ENCODE measurements at places on chromosomes 4 and X.

DNA sequence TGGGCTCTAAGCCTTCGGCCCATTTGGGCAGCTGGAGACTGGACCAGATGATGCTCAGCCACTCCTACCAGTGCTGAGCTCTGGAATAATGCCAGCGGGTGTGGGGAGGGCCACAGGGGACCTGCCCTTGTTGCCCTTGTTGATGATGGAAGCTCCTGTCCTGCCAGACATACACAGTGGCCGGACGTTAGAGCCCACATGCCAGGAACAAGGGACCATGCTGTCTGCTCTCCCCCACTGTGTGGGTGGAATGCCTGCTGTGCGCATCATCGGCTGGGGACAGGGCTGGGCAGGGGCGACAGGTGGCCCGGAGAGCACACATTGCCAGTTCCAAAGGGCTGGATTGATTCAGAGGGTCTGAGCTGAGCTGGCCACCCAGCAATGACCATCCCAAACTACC, 2.0 kb downstream of the ABLIM2 start:
- DNase-seq: no peak

- no peak for DNase-seq
These were observed 6.1 kb downstream of the UBQLN2 start for GRCh38 chrX:56569378-56570057.

- DNase-seq: no peak
These were observed 13.3 kb downstream of the VEGFC start for GRCh38 chr4:176779421-176779820.

GRCh38 chr4:71171592-71171991, 167.2 kb upstream of the SLC4A4 start:
- no peak for DNase-seq

GRCh38 chrX:110050386-110050785, 47.5 kb downstream of the TMEM164 start:
- no peak for DNase-seq

GRCh38 chr4:89101256-89102161, 9.8 kb upstream of the TIGD2 start:
- DNase-seq: no peak

DNA sequence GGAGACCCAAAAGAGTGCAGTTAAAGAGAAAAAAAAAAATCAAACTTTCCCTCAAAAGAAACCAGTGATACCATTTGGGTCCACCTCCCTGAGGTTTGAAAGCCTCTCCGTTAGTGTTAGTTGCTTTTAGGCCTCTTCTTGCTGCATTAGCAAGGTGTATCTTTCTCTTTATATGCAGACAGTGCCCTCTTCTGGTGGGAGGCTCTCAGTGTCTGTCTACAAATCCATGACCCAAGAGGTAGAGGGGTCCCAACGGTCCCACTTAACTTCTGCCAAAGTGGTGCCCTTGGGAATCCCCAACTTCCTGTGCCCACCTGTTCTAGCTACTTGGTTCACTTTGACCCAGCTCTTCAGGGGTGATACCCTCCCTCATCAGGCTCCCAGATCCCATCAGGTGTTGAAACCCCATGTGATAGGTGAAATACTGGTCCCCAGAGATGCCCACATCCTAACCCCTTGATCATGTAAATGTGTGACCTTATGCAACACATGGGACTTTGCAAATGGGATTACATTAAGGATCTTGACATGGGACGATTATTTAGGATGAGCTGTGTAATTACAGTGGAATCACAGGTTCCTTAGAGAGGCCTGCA, 63.7 kb upstream of the CD99 start:
- peak; percentile 46 for DNase-seq

GRCh38 chr4:72243641-72244040, 211.8 kb downstream of the NPFFR2 start:
- DNase-seq: no peak

GRCh38 chr4:78784236-78784865, 8.2 kb downstream of the BMP2K start:
- DNase-seq: peak; percentile 53

GRCh38 chr4:22462688-22463087, 53.2 kb downstream of the ADGRA3 start:
- no peak for DNase-seq

DNA sequence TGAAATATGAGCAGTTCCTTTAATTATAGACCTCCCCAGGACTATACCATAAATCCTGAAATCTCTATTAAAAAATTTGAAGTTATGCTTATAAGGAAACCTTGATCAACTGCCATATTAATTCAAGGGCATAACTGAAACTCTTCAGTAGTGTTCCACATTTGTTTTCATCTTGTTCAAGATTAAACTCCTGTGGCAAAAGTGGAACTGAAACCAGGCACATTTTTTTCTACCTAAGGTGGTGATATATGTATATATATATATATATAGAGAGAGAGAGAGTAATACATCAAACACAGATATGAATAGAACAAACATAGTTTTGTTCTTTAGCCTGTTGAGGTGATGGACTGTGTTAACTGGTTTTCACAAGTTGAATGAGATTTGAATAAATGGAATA, 287.9 kb downstream of the DACH2 start:
- no peak for DNase-seq

DNA sequence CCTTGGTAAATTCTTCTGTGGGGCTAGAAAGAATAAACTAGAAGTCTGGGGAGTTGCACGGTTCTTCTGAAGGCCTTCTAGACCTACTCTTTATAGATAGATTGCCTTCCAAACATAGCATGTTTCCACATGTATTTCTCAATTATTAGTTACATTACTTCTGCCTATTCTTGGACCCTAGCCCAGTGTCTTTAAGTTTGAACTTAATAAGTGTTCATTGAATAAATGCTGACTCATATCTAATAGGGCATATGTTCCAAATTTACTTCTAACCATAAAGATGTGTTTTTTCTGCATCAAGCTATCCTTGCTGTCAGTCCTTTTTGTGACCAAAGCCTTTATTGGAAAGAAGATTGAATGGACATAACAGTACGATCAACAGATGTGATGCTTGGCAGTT, 503.6 kb upstream of the ZFP42 start:
- no peak for DNase-seq

DNA sequence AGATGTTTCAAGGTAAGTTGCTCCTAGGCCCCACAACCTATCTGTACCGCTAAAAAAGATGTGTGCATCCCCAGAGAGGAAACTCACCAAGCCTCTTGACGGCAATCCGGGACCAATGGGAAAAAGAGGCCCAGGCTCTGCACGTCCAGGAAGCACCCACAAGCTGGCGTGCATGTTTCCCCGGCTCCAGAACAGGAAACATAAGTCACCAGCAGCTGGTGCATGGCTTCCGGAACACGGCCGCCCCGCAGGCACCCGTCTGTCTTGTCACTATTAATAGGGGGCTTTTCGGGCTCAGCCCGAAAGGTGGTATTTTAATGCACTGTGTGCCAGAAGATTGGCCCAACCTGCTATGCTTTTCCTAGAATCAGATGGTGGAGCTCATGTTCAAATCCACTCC, 22.2 kb downstream of the CRMP1 start:
- DNase-seq: no peak

- no peak for DNase-seq
These were observed 79.6 kb upstream of the C1QTNF7 start for GRCh38 chr4:15348236-15348635.

- DNase-seq: no peak
These were observed 114.0 kb downstream of the ENOX2 start for GRCh38 chrX:130788786-130789581.

DNA sequence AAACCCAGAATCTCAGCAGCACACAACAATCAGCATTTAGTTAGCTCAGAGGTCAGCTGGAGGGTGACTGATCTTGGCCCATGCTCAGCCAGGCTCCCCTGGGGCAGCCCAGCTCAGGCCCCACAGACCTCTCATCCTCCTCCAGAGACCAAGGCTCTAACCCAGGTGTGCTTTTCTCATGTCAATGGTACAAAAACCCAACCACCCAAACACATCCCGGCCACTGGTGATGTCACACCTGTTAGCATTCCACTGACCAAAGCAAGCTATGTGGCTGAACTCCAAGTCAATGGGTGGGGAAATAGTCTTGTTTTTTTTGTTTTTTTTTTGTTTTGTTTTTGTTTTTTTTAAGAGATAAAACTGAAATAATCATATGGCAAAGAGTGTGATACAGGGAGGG, 77.5 kb downstream of the CYTL1 start:
- no peak for DNase-seq

GRCh38 chr4:15413010-15413622, 14.7 kb upstream of the C1QTNF7 start:
- no peak for DNase-seq

DNA sequence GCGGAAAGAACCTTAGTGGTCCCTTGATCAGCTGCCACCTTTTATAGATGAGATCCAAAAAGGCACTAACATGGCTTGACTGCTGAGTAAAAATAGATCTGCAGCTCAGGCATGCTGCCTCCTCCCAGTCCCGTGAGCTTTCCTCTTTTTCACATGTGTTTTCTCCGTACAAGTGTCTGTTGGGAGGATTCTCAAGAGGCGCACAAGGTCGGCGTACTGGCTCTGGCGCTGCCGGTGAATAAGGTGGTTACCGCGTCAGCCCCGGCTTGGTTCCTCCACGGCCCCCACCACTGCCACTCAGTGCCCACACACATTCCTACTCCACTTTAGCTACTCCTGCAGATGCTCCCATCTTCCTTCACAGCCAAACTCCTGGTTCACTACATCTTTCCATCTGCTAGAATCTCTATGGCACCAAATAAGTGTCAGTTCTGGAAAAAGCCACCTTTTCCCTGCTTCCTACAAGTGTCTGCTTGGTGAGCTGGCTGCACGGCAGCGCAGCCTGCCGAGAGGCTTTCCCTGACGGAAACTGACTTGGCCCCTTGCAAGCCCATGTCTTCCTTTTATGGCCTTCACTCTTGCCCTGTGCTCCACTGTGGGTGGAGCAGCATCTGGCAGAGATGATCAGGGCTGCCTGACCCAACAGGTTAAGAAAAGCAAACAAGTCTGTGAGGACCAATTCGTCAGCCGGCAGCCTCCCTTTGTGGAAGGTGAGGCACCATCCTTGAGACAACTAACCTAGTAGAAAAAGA, 99.8 kb downstream of the KLHL8 start:
- DNase-seq: no peak

- DNase-seq: no peak
These were observed 1.9 kb upstream of the SEPTIN6 start for GRCh38 chrX:119694601-119695534.

GRCh38 chrX:40625294-40625693, 2.1 kb downstream of the MPC1L start:
- no peak for DNase-seq

DNA sequence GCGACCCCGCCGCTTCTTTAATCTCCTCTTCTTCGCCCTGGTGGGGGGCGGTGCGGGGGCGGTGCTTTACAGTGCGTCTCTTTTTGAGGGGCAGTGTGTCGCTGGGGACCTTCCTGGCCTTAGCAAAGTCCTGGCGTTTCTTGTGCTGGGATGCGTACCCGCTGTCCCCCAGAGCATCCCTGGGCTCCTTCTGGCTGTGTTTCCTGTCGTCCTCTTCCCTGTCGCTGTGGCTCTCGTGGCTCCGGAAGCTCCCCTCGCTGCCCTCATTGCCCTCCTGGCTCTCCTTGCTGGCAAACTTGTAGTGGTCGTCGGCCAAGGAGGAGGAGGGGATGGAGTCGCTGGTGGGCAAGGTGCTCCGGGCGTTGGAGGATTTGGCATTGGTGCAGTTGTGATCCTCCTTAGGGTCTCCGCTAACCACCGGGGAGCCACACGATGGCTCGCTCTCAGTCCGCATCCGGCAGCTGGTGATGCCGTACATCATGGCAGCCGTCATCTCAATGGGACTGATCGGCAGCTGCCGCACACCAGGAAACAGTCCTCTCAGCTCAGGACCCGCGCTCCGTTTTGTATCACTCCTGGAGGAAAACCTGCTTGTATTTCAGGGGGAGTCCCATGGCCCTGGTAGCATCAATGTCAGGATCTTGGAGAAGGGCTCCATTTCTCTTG, 30.4 kb upstream of the TMSB15A start:
- no peak for DNase-seq

DNA sequence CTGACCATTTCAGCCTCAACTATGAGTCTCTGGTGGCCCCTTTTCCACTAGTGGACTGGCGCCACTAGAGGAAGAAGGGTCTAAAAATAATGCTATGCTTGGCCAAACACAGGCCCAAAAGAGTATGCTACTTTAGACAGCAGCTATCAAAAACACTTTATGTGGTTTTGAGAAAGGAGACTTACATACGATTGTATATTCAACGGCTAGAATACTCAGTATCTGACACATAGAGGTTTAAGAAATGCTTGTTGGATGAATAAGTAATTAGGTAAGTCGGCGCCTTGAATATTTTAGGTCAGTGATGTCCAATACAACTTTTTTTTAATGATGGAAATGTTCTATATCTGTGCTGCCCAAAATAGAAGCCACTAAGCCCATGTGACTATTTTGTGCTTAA, 25.7 kb upstream of the TMPRSS11A start:
- no peak for DNase-seq

DNA sequence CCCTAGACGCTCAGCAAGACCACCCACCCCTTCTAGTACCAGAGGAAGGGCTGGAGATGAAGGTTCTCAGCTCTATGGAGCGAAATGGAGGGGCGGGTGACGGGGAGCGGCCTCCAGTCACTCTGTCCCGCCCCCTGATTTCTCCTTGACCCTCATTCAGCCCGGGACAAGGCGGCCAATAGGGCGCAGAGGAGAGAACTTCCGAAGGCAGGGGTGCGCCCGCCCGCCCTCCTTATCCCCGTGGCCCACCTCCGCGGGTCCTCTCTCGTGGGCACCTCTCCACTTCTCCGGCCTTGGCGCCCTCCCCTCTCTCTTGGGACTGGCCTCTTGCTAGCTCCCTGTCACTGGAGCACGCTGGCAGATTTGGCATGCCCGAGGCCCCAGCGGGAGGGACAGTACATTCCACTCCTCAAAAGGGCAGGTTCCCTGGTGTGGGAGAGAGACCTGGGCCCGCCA, 1.1 kb upstream of the SEPTIN6 start:
- DNase-seq: no peak

- DNase-seq: no peak
These were observed 21.6 kb downstream of the TRPC3 start for GRCh38 chr4:121930304-121930703.

DNA sequence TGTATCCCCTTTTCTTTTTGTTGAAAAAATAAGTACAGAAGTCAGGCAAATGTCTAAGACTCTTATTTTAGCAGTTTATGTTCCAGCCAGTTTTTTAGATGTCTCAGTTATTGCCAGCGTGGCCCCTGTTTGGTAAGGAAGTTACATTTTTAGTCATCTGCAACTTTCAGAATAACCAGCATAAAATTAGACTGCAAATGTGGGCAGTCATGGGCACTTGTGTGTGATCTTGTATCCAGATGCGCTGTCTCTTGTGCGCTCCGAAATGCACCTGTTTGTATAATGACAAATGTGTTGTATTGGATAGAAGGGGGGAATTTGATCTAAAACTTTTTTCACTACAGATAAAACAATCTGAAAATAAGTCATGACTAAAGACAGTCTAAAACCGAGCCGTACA, 44.3 kb upstream of the CLCN4 start:
- no peak for DNase-seq
